ENCODE measurements at places on chromosomes 4 and X.

DNA sequence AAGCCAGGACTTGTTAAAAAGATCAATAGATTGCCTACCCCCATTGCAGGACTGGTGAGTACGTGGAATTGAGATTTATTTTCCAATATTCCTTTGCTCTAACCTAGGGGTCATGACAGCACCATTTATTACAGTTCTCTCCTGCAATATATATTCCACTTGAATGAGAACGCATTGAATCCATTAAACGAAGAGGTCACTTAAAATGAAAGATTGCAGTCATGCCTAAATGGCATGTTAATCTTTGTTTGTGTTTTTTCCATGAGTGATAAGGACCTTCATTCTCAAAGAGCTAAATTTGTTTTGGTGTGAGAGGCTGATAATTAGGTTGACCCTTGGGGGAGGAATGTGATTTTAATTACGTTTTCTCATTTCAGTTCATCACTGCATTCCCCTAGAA, 13.5 kb upstream of the LIMCH1 start:
- no peak for DNase-seq

- DNase-seq, result peak; percentile 6
Observed at GRCh38 chr4:119299260-119299671, 22.7 kb downstream of the FABP2 start.

GRCh38 chr4:126544276-126544675, 1088.5 kb upstream of the INTU start:
- DNase-seq, result no peak

DNA sequence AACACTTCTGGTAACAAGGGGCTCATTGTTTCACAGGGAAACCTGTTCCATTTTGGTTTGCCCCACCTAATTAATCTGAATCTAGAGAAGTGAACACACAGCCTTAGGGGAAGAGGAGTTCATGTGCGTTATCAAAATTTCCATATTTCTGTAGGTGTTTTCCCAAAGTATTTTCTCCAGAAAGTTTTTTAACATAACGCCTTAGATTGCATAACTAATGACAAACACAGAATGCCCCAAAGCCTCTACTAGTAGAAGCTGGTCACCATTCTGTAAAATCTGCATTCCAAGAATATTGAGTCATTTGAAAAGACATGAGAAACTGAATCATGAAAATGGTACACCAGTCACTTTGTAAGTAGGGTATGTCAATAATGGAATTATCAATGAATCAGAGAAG, 41.1 kb downstream of the IL13RA2 start:
- DNase-seq, result peak; percentile 70

DNA sequence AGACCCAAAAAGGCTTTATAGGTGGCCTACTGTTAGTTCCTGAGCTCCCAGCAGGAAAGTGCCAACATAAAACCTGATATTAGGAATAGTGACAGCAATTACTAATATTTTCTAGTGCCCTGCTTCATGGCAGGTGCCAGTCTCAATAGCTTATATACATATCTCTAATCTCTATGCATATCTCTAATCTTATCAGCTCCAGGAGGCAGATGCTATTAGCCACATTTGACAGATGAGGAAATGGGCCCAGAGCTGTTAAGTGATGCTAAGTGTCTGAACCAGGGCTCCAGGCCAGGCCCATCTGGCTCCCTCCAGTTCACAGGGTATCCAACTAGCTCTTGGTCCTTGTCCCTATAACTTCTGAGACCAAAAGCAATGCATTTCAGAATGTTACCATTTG, 142.5 kb downstream of the CHIC2 start:
- no peak for DNase-seq

GRCh38 chr4:81590596-81590995, 118.9 kb upstream of the RASGEF1B start:
- DNase-seq, result no peak

GRCh38 chrX:480861-481417, 94.2 kb upstream of the PPP2R3B start:
- DNase-seq, result no peak

DNA sequence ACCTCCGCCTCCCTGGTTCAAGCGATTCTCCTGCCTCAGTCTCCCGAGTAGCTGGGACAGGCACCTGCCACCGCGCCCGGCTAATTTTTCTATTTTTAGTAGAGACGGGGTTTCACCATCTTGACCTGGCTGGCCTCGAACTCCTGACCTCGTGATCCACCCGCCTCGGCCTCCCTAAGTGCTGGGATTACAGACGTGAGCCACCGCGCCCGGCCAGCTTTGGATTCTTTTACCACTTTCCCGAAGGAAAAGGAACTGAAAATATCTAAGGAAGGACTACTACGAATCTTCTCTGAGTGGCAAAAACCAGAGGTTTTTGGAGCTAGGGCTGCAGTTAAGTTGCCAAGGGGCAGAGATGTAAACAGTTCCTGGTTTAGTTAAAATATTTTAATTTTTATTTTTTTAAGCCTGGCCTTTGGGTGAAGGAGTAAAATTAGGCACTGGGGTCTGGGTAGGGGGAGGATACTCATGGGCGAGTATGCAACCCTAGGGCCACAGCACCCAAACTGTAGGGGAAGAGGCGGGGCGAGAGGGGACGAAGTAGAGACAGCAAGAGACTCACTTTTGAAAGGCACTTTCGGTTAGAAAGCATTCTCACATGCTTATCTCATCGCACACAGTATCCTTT, 525 bp upstream of the CISD2 start:
- no peak for DNase-seq

DNA sequence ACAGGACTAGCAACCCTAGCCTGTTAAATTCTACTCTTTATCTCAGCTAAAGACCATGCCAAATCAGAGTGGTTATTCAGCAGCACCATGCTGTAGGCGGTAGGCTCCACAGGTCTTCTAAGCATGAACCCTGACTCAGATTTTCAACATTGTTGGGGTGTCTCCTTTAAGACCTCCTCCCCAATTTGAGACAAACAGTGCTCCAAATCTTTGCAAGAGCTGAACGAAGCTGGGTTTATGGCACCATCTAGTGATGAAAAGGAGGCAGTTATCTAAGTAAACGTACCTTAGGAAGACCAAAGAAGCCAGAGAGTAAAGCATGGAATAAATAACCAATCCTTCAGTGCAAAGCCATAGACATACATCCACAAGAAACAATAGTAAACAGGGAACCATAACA, 334.5 kb upstream of the SLC7A11 start:
- DNase-seq, result peak; percentile 9

DNA sequence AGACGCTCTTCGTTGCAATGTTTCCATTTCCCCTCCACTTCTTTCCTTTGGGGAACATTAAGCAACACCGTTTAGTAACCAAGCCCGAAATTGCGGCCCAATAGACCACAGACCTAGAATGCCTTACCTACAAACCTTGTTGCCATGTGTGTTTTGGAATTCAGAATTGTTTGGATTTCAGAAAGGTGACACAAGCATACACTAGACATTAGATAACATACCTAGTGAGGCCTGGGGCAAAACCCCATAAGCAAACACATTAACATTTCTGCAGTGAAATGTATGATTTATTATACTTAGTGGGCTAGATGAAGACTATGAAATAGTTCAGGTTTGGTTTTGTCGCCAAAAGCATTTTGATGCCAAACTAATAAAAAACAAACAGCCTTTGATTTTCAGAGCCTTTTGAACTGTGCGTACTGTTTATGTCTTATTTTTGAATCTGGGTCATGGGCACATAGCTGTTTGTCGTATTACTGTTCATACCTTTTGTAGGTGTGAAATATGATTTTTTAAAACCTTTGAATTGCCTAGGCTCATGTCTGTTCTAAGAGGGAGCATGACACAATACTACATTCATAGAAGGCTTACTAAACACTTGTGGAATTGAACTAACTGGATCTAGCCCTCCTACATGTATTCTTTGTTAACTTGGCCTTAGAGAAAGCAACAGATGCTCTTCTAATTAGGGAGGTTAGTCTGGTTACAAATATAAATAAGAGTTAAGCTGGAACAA, 88.6 kb upstream of the TMEM164 start:
- no peak for DNase-seq

- DNase-seq, result no peak
Observed at GRCh38 chrX:33324099-33324498, 112.8 kb upstream of the DMD start.

DNA sequence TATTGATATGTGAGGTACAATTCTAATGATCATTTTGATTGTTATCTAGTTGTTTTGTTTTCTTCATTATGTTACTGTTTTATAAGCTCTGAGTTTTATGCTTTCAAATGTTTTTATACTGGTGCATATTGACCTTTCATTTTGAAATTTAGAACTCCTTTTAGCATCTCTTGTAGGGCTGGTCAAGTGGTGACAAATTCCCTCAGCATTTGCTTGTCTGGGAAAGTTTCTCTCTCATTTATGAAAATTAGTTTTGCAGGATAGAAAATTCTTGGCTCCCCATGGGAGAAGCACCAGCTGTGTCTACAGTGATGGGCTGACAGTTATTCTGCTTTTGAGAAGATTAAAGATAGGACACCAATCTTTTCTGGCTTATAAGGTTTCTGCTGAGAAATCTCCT, 105.3 kb upstream of the SPRY1 start:
- DNase-seq, result no peak

- peak; percentile 5 for DNase-seq
Observed at GRCh38 chr4:99390055-99390454, 37.5 kb upstream of the ADH1C start.

GRCh38 chr4:142512161-142512560, 333.9 kb downstream of the INPP4B start:
- peak; percentile 56 for DNase-seq

- no peak for DNase-seq
Observed at GRCh38 chr4:54779036-54779435, 121.3 kb downstream of the KIT start.

DNA sequence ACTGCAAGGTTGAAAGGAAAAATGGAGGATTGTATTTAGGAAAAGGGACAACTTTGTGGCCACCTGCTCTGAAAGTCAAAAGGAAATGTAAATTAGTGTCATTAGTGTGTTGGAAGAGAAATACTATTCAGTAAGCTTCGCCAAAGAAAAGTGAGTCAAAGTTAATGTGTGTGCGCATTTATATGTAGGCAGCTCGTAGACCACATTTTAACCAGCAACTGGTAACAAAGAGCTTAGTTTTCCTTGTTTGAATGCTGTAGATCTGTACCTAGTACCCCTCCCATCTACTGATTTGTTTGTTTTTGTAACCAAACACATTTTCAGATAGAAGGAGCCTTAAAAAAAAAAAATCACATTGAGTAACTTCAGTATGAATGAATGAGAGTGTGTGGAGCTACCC, 69.3 kb downstream of the GPAT3 start:
- DNase-seq, result no peak

DNA sequence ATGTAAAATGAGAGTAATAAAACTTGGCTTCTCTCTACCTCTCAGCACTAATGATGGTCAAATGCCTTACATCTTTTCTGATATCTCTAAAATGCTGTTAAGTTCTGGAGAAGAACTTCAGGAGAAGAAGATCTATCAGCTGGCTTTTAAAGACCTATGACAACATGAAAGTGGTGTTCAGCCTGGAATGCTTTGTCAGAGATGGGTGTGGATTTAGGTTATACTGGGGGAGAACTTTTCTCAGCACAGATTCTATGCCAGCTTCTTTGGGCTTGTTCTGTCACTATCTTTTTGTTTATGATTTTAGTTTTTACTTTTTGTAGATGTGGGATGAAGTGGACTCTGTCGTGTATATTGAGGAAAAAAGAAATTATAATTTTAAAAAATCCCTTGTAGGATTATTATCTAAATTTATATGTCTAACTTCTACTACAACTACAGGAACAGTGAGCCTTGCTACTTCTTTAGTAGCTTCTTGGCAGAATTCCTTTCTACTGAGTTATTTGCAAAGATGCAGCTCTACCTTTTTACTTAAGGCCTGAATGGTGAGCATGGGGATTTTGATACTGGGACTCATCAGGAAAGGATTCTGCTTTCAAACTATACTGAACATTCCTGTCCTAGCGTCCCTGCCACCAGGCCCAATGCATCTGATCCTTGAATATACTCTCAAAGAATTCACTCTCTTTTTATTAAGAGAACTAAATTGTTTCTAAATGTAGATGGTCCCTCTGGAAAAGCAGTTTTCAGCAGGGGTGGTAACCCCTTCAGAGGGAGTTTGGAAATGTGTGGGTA, 19.6 kb downstream of the CYP2U1 start:
- DNase-seq, result no peak

- no peak for DNase-seq
Observed at GRCh38 chr4:16269240-16269639, 43.0 kb upstream of the TAPT1 start.

DNA sequence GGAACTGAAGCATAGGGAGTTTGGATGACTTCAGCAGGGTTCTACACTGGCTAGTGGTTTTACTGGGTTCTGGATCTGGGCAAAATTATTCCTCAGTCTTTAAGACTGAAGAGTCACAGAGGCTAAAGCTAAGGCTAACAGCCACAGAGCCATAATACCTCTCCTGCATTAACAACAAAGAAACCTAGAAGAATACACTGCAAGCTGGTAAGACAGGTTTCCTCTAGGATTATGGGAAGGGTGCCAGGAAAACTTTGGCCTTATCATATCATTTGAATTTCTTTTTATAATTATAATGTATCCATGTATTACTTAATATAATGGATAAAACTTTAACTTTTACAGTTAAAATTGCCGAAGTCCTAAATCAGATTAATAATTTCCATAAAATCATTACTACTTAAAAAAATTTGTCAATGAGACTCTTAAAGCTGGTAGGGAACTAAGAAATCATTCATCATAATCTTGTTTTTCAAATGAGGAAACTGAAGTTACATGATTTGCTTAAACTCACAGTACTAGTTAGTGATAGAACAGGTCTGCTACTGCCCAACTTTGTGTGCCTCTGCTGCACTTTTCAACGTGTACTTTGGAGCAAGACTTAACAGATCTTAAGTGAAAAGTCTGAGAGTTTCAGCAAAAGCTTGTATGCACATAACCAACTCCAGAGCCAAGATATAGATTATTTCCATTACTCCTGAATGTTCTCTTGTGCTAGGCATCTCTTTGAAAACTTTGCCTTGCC, 24.2 kb upstream of the PGRMC2 start:
- DNase-seq, result no peak

DNA sequence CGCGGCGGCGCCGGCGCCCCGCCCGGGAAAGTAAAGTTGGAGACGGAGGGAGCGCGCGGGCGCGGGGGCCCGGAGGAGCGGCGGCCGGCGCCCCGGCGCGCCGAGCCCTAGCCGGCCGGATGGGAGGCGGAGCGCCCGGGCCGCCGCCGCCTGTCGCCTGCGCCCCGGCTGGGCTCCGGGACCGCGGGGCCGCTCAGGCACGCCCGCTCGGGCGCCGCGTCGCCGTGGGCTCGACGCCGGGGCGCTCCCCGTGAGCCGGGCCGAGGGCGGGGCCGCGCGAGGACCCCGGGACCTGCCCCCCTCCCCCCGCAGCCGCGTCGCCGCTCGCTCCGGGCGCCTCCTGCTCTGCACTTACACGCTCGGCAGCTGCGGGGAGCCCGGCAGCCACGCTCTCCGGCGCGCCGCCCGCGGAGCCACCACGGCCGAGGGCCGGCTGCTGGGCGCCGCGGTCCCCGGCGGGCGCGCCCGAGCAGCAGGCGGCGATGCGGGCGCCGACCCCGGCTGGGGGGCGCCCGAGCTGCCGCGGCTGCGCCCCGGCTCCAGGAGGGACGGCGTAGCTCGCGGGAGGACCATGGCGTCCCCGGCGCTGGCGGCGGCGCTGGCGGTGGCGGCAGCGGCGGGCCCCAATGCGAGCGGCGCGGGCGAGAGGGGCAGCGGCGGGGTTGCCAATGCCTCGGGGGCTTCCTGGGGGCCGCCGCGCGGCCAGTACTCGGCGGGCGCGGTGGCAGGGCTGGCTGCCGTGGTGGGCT, at the start of gene ADRA2C:
Gene ADRA2C, plus strand, starts transcription at position 350 of the 749 bp plus-strand sequence. Its CDS starts 222 bp downstream, at position 572.
- DNase-seq, result no peak

All from HCEC 1CT (cell line).